ENCODE measurements at places on chromosomes 3 and 15. TPM values are rescaled to one million over a fixed set of nuclear protein-coding genes. Genes with fewer than 3 reads are reported as not detected.
A peak's percentile ranks its signal among the peaks of the same experiment; 100 is the strongest.

Gene PLCH1
- 13.6 TPM for polyA plus RNA-seq

Gene GPR27
- polyA plus RNA-seq, result 8.7 TPM

Gene CCDC54
- polyA plus RNA-seq, result 0.28 TPM

Gene PCBP4
- polyA plus RNA-seq, result 60.2 TPM

DNA sequence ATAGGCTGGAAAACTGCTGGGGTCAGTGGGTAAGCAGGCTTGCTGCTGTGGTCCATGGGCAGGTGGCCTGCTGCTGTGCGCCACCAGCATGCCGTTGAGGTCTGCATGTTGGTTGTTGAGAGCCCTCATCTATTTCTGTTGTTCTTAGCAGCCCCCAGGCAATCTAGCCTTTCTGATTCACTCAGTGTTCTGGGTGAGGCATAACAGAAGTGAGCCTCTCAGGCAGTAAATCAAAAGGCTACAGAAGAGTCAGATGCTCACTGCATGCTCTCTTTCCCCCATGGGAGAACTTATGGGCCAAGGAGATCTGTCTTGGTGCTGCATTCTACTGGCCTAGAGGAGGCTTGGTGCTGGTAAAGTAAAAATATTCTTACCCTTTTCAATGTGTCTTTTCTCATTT lies 67.8 kb upstream of the ATP10A start:
- DNase-seq, result no peak

DNA sequence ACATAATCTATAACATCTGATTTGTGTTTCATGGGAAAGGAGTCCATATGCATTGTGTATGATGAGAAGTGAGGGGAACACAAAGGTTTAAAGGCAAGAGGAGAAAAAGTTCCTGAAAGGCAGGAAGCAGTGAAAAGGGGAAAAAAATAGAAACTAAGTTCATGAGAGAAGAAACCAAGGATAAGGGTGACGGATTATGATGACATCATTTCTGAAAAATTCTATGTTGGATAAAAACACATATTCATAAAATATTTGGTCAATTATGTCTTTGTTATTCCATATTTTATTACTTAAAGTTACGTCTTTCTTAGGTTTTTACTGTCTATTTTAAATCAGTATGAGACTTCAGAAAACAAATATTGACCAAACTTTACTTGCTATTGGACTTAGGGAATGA lies 48.6 kb upstream of the CP start:
- no peak for DNase-seq

DNA sequence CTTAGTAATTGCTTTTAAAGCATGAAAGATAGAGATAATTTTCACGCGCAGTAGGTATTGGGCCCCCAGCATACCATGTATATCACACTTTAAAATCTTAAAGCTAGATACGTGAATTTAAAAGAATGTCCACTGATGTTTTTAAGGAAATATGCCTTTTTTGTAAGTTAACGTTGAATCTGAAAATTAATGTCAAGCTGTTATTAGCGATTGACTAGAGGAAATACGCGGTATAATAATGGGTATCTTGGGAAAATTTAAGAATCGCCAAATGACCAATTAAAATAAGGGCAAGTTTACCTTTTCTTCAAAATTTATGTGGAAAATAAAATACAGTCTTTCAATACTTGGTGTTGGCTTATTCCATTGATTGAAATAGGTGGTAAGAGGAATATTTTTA lies 13.3 kb upstream of the CHD2 start:
- DNase-seq, result no peak

GRCh38 chr3:94249491-94250079 lies 186.7 kb downstream of the NSUN3 start:
- peak; percentile 60 for DNase-seq

DNA sequence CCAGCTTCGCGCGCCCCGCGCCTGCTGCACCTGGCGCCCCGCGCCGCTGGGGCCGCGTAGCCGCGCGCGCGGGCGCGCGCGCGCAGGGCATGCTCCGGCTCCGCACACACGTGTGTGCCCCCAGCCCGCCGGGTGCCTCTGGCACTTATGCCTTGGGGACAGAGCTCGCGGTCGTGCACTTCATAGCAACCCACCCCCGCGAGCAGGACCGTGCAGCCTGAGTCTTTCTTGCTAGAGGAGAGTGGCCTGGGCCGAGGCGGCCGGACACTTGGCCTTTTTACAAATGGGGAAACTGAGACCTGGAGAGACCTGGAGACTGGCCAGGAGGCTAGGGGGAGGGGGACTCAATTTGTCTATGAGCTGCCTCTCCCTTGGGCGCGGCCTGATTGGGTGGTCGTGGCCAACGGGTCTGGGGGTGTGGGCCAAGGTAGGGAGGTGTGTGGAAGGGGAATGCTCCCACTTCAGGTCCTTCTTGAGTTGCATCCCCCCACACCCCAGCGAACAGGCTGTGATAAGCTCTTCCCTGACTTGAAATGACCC lies 562 bp downstream of the NBEAL2 start:
- DNase-seq, result no peak

DNA sequence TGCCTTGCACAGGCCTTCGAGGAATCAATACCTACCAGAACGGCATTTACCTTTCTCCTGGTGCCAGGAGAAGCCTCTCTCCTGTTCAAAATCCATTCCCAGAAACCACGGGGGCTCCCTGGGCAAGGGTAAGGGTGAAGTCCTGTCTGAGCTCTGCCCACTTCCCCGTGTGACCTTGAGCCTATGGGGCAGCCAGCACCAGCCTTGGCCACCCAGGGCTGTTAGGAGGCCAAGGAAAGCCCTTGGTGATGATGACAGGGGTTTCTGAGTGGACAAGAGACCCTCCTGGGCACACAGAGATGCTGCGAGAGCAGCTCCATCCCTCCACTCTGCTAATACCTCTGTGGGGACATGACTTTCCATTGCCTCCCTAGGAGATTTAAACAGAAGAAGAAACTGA lies 5.9 kb downstream of the SCN5A start:
- DNase-seq, result no peak

DNA sequence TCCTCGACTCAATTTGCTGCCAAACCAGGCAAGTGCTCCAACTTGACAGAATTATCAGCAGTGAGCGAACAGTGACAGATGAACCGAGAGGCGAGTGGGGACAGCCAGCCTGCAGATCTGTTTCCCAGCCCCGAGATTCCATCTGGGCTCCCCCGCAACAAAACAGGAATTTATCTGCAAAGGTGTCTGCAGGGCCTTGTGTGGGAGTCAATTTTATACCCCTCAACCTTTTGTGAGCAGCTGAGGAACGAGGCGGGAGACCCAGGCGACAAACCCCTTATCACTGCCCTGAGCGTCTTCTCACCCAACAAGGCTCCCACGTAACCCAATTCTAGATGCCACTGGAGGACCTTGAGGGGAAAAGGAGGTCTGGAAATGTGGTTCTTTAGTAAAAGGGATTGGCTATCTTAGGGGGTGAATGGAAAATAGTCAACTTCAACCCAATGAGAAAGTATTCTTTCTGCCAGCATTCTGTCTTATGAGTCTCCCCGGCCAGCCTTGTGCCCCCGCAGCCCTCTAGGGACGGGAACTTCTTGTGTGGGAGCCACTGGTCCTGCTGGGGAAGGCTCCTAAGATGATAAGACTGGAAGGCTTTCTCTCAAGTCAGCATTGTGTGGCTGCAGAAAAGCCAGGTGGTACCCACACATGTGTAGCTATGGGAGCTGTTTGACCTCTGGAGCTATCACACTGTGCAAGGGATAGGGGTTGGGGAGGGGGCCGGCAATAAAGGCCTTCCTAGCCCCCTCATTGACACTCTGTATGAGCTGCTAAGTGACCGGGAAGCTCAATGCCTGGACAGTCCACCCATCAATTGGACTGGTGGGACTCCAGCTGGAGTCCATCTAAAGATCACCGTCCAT lies 527.9 kb downstream of the SHQ1 start:
- no peak for DNase-seq

DNA sequence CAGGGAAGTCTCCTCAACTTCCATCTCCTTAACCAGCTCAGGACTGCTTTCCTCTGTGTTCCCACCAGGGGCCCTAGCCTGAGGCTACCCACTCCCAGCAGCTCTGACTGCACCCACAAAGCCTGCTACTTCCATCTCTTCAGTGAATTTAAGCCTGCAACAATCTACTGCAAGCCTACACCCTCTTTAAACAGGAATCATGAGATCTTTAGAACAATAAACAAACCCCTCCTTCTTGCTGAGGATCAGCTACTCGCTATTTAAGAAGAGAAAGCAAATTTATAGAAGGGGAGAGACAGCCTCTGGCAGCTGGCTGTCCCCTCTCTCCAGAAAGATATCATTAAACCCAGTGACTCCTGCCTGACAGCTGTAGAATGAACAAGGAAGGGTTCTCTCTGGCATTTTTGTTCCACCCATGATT lies 51.9 kb downstream of the ARHGAP31 start:
- no peak for DNase-seq

- no peak for DNase-seq
Observed at GRCh38 chr15:27410996-27411605, 440.1 kb downstream of the GABRG3 start.

GRCh38 chr3:159904455-159904854 lies 84.2 kb upstream of the IL12A start:
- no peak for DNase-seq

DNA sequence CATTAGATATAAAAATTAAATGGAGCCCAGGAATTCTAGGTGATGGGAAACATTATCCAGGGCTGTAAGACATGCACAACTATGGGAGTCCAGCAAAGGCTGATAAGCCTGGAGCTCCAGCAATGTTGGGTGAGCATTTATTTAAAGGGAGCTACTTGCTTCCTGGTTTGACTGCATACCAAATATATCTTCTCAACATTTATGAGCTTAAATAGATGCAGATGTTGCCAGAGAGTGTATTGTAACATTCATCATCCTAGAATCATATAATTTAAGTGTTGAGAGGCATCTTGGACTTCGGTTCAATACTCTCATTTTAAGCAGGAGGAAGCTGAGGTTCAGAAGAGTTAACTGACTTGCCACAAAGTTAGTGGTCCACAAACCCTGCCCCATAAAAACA lies 12.2 kb upstream of the POLR2M start:
- DNase-seq, result no peak

GRCh38 chr3:105829871-105830622 lies 38.8 kb downstream of the CBLB start:
- DNase-seq, result no peak

DNA sequence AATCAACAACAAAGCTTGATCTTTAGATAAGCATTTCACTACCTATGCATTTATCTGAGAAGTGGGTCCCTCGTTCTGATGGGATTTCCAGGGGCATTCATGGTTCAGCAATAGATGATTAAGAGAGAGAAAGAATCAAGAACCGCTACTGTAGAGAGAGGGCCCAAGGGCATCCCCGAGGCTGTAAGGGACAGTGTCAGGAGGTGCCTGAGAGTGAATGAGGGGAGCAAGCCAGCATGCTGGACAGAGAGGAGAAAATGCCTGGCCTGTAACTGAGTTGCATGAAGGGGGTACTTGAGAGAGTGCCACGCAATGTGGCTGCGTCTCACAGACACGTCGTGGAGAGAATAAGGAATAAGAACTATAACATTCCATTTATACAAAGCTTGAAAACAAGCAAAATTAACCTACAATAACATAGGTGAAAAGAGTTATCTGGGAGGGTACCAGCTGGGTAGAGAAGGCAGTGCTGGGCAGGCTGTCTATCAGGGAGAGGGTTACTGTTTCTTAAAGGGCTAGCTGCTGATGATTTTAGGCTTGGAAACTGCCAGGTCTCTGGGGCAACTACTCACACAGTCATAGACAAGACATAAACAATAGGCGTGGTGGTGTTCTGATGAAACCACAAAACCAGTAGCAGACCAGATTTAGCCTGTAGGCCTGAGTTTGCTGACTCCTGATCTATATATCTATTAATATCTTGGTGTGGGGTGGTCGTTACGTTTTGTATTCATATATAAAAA lies 374.6 kb upstream of the CFAP20DC start:
- no peak for DNase-seq

DNA sequence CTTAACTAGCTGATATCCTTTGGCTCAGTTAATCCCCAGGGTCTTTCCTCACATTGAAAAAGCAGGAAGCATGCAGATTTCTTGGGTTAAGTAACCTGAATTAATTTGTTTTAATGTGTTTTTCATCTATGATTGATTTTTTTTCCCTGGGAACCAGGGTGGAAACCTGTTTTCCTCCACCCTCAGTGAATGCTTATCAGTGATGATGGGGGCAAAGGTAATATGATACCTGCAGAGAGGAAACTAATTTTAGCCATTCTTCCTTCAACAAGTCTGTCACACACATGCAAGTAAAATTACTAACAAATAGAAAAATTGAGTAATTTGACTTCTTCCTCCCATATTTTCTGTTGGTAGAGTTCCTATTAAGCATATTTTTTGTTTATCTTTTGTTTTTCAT lies 5.9 kb downstream of the CASR start:
- DNase-seq, result no peak

DNA sequence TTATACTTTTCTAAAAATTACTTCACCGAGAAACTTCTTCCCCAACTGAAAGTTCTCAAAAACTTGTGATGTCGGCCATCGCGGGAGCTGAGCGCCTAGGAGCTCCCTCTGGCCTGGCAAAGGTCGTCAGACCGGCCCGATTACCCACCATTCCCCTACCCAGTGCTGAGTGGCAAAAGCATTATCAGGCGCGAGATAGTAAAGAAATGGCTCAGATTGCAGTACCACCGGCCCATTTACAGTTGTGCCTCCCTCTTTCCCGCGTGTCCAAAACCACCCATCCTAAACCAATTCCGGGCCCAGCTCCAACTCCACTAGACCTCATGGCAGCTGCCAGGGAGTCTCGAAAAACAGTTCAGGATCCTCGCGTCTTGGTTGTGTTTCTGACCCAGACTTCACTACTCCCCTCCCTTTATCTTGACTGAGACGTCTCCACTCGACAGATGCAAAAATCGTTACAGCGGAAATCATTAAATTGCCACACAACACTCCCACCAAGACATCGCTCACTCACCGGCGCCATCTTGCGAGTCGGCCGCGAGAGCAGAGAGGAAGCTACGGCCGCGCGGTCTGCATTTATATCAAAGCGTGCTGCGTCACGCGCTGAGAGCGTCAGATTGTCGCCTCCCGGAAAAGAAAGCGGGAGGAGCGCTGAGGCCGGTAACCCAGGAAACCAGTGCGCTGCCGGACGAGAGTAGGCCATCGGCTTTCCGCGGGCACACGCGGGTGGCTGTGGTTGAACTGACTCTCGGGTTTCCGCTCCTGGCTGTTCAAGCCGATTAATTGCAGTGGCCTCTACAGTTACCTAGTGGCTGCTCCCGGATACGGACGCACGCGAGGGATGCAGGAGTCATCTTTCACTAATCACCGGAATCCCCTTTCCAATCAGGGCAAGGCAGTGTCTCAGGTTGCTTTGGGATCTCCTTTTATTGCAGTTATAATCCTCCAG lies at the start of gene RPL22L1:
RPL22L1 (minus strand) TSS at position 551 of the 949 bp plus-strand sequence; CDS start at position 523, 28 bp downstream.
- DNase-seq, result peak; percentile 95

GRCh38 chr3:102104033-102104432 lies 254.7 kb downstream of the NFKBIZ start:
- DNase-seq, result no peak

DNA sequence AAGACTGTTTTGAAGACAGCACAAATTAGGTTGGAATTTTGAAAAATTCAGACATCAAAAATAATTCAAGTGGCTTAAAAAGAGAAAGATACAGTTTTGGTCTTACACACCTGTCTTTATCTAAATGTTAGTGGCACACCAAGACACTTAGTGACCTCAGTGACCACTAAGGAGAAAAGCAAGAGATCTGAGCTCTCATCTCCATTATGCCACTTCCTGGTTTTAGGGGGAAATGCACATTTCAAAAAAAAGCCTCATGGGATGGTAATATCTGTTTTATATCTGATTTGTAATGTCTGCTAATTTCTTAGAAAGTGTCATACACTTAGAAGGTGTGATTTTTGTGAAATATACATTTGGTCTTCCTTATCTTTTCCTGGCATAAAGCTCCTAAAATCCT lies 16.4 kb downstream of the IL12A start:
- DNase-seq, result no peak

Measured in left kidney (tissue), 8 donors.